AG04450 (cell line): ENCODE measurements at places on chromosomes 7 and 10.

- no peak for DNase-seq
Observed at GRCh38 chr7:145269418-145270161, 433.7 kb upstream of the TPK1 start.

DNA sequence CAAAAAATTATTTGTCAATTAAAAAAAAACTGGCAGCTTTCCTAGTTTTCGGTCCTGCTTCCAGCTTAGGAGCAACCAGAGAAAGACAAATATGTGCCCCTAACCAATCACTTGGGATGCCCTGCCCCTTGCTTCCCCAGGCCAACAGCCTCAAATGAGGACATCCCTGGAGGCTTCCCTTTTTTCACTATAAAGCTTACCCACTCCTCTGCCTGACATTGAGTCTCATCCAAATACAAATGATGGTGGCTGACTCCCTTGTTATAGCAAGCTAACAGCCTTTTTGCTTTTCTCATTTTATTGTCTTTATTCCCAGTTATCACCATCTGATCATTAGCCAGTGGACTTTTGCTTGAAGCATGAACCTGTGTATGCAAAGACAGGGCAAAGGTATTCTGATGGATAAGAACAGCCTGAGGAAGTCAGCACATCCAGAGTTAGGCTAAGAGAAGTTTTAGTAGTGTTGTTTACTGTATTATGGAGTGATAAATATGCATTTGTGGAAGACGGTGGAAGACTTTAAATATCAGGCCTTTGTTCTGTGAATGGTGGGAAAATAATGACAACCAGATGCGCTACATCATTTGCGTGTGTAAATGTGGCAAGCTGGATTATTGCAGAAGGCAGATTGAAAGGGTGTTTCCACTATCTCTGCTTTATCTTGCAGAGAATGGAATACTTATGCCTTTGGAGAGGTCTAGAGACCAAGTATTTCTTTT, 1.7 kb upstream of the CCM2 start:
- DNase-seq: no peak

- no peak for DNase-seq
Observed at GRCh38 chr10:13684806-13685482, 98.2 kb downstream of the PRPF18 start.

DNA sequence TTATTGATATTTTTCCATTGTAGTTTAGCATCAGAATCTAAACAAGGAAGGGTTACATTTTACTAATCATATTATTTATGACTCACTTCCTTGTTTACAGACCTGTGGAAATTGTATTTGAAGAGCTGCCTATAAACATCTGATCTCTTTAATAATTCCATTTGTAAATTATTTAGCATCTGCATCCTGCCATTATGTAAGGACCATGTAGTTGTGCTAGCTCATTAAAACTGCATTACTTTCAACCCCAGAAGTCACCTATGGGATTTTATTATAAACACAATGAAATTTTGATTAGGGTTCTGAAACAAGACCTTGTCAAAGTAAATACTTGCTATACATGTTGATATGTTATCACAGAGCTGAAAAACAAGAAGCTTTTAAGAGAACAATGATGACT, 146.8 kb upstream of the SLC26A5 start:
- no peak for DNase-seq

DNA sequence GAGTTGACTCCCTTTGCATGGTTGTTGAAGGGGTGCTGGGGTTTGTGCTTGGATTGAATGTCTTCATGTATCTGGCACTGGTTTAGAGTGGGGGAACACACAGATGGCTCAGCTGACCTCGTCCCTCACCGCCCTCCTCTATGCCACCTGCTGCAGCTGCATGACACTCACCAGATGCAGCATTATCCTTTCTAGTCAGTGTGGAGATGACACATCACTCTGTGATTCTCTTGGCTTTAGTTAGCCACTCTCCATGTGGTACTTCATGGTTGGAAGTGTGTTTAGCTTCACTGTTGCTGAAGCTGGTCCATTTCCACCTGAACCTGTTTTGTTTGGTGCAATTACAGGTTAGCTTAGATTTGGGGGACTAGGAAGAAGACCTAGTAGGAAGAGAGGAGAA, 56.3 kb upstream of the BMPER start:
- no peak for DNase-seq

DNA sequence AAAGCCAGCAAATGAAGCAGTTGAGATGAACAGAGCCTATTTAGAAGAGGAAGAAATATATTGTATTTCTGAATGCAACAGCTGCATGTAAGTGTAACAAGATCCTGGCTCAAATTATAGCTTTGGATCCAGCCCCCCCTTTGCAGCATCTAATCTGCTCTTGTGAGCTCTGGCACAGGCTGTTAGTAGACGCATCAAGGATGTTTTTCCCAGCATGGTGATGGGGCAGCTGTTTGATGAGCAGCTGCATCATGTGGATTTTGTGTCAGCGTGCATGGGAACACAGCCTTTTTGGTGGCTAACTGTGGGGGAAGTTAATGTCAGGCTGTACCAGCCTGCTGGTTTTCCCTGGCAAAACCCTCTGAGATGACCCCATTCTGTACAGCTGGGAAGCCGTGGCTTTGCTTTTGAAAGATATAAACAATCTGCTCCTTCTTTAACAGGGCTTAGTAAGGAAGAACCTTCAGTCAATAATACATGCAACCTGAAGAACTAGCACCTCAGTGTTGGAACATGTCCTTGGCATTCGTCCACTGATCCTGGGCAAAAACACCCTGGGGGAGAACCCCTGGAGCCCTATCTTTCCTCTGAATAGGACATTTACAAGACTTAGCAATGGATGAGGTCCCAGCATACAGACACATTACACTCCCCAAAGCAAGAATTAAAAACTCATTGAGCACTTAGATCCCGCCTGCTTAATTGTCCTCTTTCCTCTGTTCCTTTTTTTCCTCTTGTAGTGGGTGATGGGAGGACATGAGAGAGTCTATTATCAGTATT, 70.6 kb downstream of the NPS start:
- no peak for DNase-seq

DNA sequence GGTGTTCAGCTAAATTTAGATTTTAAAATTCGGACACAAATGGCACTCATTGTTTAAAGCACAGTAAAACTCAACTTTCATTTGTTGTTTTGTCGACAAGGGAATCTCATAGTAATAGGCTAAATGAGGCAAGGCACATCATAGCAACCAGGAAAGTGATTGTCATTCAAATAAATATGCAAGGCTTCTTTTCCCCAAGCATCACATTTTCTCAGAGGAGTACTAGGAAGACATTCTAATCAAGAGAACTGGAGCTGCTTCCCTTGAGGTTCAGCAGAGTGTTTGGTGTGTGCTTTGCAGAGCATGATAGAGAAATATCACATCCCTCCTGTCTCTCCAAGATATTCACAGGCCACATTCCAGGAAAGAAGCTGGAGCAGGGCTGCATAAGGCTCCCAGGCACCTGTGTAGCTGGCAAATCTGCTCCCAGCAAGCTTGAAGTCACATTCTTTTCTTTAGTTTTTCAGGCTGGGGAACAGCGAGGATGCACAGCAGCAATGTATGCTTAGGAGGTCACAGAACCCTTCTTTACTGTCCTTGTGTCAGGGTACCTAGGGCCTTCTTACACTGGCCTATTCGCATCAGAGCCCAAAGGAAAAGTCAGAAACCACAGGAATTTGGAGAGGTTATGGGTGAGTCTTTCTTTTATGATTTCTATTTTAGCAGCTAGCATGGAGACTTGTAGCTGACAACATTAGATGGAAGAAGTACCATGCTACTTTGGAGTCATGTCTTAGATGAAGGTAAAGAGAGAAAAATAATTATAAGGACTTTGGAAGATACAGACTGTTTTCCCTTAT, 95.9 kb upstream of the HDAC9 start:
- DNase-seq: no peak

DNA sequence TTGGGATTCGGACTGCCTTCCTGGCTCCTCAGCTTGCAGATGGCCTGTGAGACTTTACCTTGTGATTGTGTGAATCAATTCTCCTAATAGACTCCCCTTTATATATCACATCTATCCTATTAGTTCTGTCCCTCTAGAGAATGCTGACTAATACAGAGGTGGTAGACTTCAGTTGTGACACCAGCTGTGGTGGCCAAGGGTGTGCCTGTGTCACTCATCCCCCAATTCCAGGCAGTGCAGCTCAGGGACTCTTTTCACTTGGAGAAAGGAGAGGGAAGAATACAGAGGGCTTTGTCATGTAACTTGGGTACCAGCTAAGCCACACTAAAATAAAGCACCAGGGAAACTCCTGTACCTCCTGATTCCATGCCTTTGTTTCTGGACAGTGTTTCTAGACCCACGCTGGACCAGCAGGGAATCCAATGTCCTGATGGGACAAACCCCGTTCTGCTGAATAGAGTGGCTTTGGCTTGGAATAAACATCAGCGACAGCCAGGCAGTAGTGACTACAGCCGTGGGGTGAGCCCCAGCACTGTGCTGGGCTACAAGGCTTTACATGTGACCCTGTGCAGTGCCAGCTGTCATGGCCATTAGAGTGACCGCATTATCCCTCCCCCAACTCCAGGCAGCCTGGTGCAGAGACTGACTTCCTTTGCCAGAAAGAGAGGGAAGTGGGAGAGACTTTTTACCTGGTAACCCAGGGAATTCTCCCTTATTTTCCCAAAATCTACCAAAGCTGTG, 233.6 kb downstream of the ANK3 start:
- no peak for DNase-seq

GRCh38 chr10:129880191-129880870, 83.7 kb downstream of the EBF3 start:
- DNase-seq: no peak

GRCh38 chr10:120931423-120931822, 80.3 kb downstream of the WDR11 start:
- no peak for DNase-seq

DNA sequence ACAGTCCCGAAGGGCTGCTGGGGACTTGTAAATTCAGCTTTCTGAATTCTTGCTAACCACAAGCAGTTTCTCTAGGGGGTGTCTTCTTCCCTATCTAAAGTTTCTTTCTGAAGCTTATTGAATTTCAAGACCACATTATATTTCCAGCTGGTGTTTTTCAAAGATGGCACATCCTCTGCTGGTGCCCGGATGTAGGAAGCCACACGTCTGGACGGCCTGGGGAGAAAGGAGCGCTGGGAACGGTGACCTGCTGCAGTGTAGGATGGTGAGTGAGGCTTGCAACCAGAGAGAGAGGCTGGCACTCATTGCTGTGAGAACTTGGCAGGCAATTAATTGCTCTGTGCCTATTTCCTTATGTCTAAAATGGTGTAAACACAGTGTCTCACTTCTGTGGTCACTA, 776.4 kb downstream of the TYW1 start:
- DNase-seq: no peak

DNA sequence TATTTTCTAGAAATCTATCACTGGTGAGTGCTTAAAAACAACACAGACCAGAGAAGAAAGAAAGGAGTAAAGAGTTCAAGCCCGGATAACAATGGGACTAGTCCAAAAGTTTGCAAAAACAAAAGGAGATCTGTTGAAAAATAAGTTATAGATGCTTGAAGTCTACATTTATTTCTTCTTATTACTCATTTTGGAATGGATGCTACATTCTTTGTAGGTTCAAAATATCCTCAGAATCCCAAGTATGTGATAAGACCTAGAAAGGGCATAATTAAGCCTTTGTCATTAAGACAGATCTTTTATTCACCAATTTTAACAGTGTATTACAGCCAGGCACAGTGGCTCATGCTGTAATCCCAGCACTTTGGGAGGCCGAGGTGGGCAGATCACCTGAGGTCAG, 42.7 kb upstream of the ITGB8 start:
- DNase-seq: no peak

DNA sequence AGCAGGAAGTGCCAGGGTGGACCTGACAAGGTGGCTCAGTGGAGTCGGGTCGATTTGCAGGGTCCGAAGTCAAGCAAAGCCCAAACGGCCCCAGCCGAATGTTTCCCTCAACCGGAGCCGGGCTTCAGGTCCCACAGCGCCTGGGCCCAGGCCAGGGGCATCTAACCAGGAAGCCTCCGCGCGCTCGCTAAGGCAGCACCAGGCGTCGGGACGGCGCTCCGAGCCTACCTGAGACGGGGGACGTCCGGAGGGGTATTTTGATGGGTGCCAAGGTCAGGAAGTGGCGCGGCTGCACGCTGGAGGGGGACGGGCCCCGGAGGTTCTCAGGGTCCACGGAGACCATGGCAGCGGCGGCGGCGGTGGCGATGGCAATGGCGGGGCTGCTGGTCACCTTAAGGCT, 51.5 kb downstream of the TCERG1L start:
- DNase-seq: no peak

GRCh38 chr7:50304129-50304910, at the start of gene IKZF1:
TSS of gene IKZF1 (plus strand) at chr7:50304716. CDS start at chr7:50319062, 14,346 bp downstream.
- no peak for DNase-seq

GRCh38 chr7:151490456-151491105, 29.1 kb downstream of the RHEB start:
- DNase-seq: no peak

- no peak for DNase-seq
Observed at GRCh38 chr7:150988230-150989226, 2.3 kb upstream of the NOS3 start.

- DNase-seq: no peak
Observed at GRCh38 chr10:112131996-112132395, 51.6 kb downstream of the GPAM start.

GRCh38 chr10:104835422-104835821, 194.3 kb downstream of the SORCS3 start:
- DNase-seq: no peak

- no peak for DNase-seq
Observed at GRCh38 chr7:284762-285722, 4.9 kb upstream of the FOXL3 start.

DNA sequence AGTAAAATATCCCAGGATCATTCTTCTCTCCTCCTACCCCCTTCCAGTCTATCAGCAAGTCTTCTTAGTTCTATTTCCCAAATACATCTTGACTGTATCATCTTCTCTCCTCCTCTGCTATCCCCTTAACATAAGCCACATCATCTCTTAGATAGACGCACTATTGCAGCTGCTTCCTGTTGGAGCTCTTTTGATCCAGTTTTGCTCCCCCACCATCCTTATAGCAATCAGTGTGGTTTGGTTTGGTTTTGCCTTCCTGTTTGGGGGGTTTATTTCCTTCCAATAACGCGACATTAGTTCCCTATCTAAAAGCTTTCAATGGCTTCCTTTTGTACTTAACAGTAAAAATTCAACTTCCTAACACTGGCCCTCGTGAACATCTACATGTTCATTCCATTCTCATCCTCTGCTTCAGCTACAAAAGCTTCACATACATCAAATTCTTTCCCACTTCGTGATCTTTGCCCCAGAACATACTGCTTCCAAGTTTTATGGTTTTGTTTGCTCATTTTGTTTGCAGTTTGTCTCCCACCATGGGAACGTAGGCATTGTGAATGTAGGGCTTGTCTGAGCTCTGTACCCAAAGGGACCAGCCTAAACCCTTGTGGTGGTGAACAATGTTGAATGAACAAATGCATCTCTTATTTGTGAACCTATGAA, 33.7 kb upstream of the PLXDC2 start:
- DNase-seq: no peak

- DNase-seq: no peak
Observed at GRCh38 chr7:4270268-4270667, 411.8 kb upstream of the FOXK1 start.

DNA sequence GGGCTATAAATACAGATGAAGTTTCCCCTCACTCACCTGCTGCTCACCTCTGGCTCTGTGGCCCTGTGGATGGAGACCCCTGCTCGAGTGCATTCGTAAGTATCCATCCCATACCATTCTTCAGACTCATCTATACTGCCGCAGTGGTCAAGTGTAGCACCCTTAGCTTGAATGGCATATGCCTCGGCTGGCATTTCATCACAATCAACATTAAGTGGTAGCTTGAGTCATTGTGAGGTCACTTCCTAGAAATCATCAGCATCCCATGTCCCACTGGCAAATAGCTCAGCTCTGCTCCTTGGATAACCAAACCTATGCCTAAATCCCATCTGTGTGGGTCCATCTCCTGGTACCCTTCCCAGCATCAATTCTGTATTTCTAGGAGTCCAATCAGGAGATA, 38.2 kb downstream of the MDH2 start:
- no peak for DNase-seq
